ENCODE measurements at places on chromosomes 13 and 19. TPM values are rescaled to one million over a fixed set of nuclear protein-coding genes. Genes with fewer than 3 reads are reported as not detected.

DNA sequence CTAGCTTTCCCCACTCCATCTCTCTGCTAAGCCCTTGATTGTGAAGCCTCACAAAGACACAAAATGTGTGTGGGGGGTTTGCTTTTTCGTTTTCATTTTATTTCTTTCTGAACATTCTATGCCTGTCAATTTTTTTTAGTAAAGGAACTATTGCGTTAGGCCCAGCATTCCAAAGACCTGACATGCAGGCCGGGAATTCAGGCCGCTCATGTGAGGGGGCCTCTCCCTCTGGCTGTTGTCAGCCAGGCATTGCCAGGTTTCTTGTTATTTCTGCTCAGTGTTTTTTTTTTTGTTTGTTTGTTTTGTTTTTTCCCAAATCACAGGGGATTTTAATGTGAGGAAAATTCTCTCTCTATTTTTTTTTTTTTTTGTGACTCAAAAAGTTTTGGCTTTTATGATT lies 10.3 kb upstream of the MEDAG start:
- H3K4me3 ChIP-seq: no peak overlapping the region
- DNase-seq: no peak
- peaks cover 38% of the 10 kb centered on the region for H3K4me1 ChIP-seq
- H3K36me3 ChIP-seq: peaks cover 2% of the 10 kb centered on the region

- peaks cover 89% of the 10 kb centered on the region for H3K4me1 ChIP-seq
- H3K27ac ChIP-seq: peak overlapping the region; percentile 100
- peak overlapping the region; percentile 46 for H3K4me3 ChIP-seq
- peaks cover 4% of the 10 kb centered on the region for H3K27me3 ChIP-seq
Observed at GRCh38 chr19:13056052-13056660, 46.5 kb downstream of the LYL1 start.

DNA sequence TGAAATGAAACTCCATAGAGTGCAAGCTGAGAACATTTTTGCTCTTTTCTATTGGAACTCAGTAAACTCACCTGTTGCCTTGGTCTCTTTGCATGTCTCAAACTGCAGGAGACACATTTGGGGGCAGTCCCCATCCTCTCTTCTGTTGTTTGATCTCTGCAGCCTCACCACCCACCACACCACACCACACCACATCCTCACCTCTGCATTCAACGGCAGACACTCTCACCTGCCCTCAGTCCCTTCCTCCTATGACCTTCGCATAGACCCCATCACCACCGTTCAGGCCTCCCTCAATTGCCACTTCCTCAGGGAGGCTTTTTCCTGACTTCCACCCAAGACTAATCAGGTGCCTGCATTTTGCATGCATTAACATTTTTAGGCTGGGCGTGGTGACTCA lies 14.4 kb upstream of the TPM4 start:
- DNase-seq: no peak
- H3K27ac ChIP-seq: no peak overlapping the region
- H3K4me1 ChIP-seq: peaks cover 3% of the 10 kb centered on the region
- H3K4me3 ChIP-seq: no peak overlapping the region
- H3K27me3 ChIP-seq: no peaks in the 10 kb centered on the region

GRCh38 chr13:75102001-75102716 lies 379.8 kb downstream of the TBC1D4 start:
- H3K36me3 ChIP-seq: no peaks in the 10 kb centered on the region
- no peak for DNase-seq
- no peak overlapping the region for H3K27ac ChIP-seq
- H3K4me3 ChIP-seq: no peak overlapping the region
- H3K27me3 ChIP-seq: peaks cover 8% of the 10 kb centered on the region

GRCh38 chr13:77692746-77693448 lies 4.6 kb upstream of the SLAIN1 start:
- H3K4me3 ChIP-seq: no peak overlapping the region
- H3K4me1 ChIP-seq: peaks cover 11% of the 10 kb centered on the region
- peaks cover 59% of the 10 kb centered on the region for H3K27me3 ChIP-seq
- H3K36me3 ChIP-seq: no peaks in the 10 kb centered on the region

GRCh38 chr13:110885966-110886869 lies 28.7 kb downstream of the ANKRD10 start:
- H3K27ac ChIP-seq: peak overlapping the region; percentile 8
- H3K4me1 ChIP-seq: peaks cover 29% of the 10 kb centered on the region
- H3K27me3 ChIP-seq: no peaks in the 10 kb centered on the region
- H3K4me3 ChIP-seq: no peak overlapping the region

- no peaks in the 10 kb centered on the region for H3K27me3 ChIP-seq
- H3K27ac ChIP-seq: no peak overlapping the region
- peaks cover 2% of the 10 kb centered on the region for H3K4me1 ChIP-seq
- DNase-seq: no peak
Observed at GRCh38 chr13:84894749-84895148, 904.5 kb downstream of the SLITRK6 start.

- no peaks in the 10 kb centered on the region for H3K27me3 ChIP-seq
- DNase-seq: no peak
- H3K4me3 ChIP-seq: no peak overlapping the region
Observed at GRCh38 chr13:28707629-28708427, 10.9 kb downstream of the SLC46A3 start.

DNA sequence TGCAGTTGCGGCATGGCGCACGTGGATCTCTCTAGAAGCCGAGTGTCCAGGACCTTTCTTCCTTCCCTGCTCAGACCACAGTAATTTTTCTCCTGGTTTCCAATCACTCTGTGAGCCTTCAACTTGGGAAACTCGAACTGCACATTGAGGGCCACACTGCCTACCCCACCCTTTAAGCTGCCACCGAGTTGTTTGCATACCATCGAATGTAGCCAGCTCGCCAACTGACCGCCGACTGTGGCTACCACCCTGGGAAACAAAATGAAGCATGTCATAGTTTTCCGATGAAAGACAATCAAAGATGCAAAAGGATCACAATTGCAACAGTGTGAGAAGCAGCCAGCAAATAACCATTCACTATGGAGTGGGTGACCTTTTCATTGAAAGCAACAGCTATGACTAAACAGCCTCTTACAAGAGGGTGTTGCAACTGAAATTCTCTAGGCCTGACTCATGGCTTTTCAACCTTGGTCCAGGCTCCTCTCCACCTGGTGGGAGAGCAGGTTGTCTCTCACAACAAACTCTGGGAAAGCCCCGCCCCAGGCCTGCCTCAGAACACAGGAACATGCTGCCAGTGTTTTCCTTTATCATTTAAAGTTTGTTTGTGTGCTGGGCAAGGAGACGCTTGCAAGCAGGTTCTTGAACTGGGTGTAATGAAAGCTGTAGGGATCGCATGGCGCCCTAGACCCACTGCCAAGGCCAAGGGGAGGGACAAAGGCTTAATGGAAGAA lies 141.7 kb upstream of the SERP2 start:
- H3K4me1 ChIP-seq: peaks cover 18% of the 10 kb centered on the region
- H3K36me3 ChIP-seq: no peaks in the 10 kb centered on the region
- peaks cover 3% of the 10 kb centered on the region for H3K27me3 ChIP-seq
- no peak overlapping the region for H3K4me3 ChIP-seq

DNA sequence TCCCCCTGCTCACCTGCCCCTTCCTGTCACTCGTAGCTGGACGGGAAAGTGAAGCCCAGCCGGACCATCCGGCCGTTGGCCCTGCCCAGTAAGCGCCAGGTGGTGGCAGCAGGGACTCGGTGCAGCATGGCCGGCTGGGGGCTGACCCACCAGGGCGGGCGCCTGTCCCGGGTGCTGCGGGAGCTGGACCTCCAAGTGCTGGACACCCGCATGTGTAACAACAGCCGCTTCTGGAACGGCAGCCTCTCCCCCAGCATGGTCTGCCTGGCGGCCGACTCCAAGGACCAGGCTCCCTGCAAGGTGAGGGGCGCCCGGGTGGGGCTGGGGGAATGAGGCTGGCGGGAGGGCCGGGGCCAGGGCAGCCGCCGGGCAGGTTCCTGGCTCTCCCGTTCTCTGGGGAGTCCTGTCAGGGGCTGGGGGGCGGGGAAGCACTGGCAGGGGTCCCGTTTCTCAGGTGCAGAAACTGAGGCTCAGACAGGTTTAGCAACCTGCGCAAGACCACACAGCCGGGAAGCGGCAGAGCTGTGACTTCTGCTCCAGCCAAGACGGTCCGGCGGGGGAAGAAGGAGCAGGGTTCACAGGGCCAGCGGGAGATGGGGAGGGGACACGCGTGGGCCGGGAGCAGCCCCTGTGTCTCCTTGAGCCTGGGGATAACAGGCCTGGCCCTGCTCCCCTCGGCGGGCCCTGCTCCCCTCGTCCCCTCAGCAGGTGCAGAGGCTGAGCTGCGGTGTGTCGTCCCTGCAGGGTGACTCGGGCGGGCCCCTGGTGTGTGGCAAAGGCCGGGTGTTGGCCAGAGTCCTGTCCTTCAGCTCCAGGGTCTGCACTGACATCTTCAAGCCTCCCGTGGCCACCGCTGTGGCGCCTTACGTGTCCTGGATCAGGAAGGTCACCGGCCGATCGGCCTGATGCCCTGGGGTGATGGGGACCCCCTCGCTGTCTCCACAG lies 5.3 kb downstream of the GZMM start:
- H3K27ac ChIP-seq: no peak overlapping the region
- DNase-seq: no peak
- H3K36me3 ChIP-seq: no peaks in the 10 kb centered on the region
- peaks cover 3% of the 10 kb centered on the region for H3K4me1 ChIP-seq
- peaks cover 8% of the 10 kb centered on the region for H3K27me3 ChIP-seq

DNA sequence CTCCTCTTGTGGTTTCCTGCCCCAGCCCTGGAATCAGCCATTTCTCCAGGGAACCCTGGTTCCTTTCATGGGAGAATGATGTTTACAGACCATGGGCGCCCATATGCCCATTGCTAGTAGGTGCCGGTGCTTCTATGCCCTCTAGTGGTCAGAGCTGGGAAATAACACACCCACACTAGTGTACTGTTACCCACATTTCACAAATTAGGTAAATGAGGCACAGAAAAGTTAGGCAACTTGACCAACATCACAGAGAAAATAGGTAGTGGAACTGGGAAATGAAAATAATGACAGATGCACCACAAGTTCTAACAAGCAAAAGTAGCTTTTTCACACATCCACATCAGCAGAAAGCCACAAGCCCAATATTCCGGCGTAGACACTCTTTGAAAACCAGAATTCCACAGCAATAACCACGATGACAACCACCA lies 1.3 kb upstream of the CEACAM3 start:
- no peaks in the 10 kb centered on the region for H3K36me3 ChIP-seq
- H3K27me3 ChIP-seq: peaks cover 8% of the 10 kb centered on the region
- H3K27ac ChIP-seq: no peak overlapping the region
- no peak for DNase-seq
- no peak overlapping the region for H3K4me3 ChIP-seq

DNA sequence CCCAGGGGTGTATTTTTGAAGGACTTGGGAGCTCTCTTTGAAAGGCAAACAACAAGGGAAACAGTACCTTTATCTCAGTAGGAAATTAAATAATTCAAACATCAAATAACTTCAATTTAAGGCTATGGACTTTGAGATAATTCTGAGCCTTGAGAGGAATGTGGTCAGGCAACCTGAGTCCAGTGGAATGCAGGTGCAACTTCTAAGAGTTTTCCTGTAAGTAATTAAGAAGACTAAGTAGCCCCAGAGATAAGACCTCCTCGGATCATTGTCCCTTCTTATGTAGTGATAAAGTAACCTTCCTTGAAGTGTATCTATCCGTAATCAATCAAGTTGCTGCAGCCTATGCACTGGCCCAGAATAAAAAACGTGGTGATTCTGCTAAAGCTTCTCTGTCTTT lies 29.2 kb downstream of the ZNF701 start:
- DNase-seq: no peak
- peaks cover 25% of the 10 kb centered on the region for H3K36me3 ChIP-seq
- H3K4me1 ChIP-seq: peaks cover 30% of the 10 kb centered on the region
- peak overlapping the region; percentile 82 for H3K27ac ChIP-seq
- H3K4me3 ChIP-seq: no peak overlapping the region
- no peaks in the 10 kb centered on the region for H3K27me3 ChIP-seq

DNA sequence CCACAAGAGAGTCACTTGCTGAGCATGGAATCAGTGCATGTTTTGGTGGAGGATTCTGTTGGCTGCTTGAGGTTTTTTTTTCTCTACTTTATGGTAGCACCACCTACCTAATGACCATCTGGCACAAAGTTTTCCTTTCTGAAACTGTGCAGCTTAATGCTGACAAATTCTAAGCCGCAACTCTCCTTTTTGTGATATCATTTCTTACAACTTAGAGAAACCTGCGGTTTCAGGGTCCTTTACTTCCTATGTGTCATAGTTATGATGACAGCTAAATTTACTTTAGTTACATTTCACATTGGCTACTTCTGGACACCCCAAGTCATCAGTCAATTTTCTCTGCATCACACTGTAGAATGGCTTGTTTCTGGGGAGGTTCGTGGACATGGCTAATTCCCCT lies 115.4 kb upstream of the TMTC4 start:
- no peak overlapping the region for H3K4me3 ChIP-seq
- no peaks in the 10 kb centered on the region for H3K36me3 ChIP-seq
- no peak for DNase-seq

DNA sequence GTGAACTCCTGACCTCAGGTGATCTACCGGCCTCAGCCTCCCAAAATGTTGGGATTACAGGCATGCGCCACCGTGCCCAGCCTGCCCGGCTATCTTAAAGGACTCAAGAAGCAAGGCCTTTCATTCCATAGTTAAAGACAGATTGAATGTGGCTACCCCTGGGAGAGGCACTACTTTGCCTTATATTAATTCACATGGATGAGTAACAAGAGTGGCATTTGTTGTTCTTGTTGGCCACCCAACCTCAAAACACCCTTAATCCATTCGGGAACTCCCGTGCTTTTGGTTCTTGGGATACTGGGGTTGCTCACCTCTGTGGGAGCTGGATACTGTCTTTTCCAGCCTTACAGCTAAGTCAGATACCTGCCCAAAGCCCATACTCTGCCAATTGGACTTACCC lies 34.4 kb upstream of the ABCC4 start:
- no peak overlapping the region for H3K27ac ChIP-seq
- no peaks in the 10 kb centered on the region for H3K4me1 ChIP-seq
- DNase-seq: no peak
- H3K36me3 ChIP-seq: no peaks in the 10 kb centered on the region
- H3K27me3 ChIP-seq: no peaks in the 10 kb centered on the region

- H3K4me1 ChIP-seq: no peaks in the 10 kb centered on the region
- H3K27me3 ChIP-seq: no peaks in the 10 kb centered on the region
- no peak overlapping the region for H3K27ac ChIP-seq
- no peak overlapping the region for H3K4me3 ChIP-seq
- no peak for DNase-seq
- no peaks in the 10 kb centered on the region for H3K36me3 ChIP-seq
Observed at GRCh38 chr13:39859898-39860297, 204.4 kb downstream of the COG6 start.

GRCh38 chr19:51676566-51677083 lies 16.5 kb upstream of the SPACA6 start:
- H3K4me3 ChIP-seq: no peak overlapping the region
- DNase-seq: no peak
- H3K27me3 ChIP-seq: peaks cover 28% of the 10 kb centered on the region
- no peaks in the 10 kb centered on the region for H3K4me1 ChIP-seq
- H3K36me3 ChIP-seq: no peaks in the 10 kb centered on the region

Gene C13orf42
- not detected for total RNA-seq

Gene VAV1
- total RNA-seq: not detected

Gene CAPN12
- total RNA-seq: 6.1 TPM

Gene BEST2
- not detected for total RNA-seq

Gene SCEL
- 0.13 TPM for total RNA-seq

Gene LILRB4
- not detected for total RNA-seq

Gene DNASE2
- total RNA-seq: 20.4 TPM

Gene PVR
- total RNA-seq: 26.8 TPM

Gene CYP4F3
- total RNA-seq: not detected

Gene SWSAP1
- 2.7 TPM for total RNA-seq

Gene ADM5
- 10.4 TPM for total RNA-seq

Gene ZNF714
- 32.4 TPM for total RNA-seq

Gene UCHL3
- total RNA-seq: 30.5 TPM

Gene PRX
- 5.2 TPM for total RNA-seq
